ENCODE measurements at places on chromosomes 1 and 21. TPM values are rescaled to one million over a fixed set of nuclear protein-coding genes. Genes with fewer than 3 reads are reported as not detected.

NCAM2 gene
- 3.3 TPM for total RNA-seq

CLCNKA gene
- total RNA-seq, result 0.86 TPM

- DNase-seq, result no peak
Observed at GRCh38 chr1:48245106-48245505, 22.6 kb downstream of the SLC5A9 start.

DNA sequence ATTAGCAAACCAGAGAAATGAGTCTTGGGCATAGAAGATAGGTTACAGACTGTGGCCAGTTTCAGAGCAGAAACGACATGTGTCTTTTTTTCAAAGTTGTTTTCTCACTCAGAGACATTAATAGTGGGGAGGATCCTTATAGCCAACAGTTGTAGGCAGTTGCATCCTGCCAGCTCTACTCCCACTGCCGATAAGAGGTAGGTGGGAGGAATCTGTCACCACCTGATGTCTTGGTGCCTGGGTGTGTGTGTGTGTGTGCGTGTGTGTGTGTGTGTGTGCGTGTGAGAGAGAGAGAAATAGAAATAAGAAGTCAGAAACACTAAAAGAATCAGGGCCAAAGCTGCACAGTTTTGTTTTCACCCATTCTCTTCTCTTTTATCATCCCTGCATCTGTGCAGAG is 219.5 kb downstream of the ZP4 start:
- DNase-seq, result no peak

DNA sequence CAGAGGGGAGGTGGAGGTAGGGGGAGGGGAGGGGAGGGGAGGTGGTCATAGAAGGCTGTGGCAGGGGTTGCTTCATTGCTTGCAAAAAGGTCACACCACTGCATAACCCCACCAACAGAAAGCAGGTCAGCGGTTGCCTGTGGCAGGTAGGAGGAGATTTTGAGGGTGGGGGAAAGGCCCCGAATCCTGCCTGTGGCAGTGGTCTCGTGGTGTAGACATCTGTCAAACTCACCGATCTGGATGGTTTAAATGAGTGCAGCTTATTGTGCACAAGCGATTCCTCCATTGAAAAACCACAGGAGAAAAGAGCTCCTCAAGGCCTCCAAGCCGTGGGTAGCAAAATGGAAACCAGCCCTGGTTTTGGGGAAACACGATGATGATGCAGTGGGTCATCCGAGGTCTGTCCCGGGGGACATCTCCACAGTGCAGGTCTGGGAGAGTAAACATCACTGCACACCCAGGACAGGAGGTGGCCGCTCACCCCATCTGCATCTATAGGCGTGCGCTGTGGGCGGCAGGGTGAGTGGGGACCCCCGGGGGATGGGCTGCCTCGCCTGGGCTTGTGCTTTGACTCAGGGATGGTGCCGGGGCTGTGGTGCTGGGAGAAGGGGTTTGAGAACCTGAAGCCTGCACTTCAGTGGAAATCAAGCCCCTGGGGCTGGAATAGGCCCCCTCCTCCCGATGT is 112.3 kb downstream of the CRYAA start:
- DNase-seq, result peak; percentile 60

DNA sequence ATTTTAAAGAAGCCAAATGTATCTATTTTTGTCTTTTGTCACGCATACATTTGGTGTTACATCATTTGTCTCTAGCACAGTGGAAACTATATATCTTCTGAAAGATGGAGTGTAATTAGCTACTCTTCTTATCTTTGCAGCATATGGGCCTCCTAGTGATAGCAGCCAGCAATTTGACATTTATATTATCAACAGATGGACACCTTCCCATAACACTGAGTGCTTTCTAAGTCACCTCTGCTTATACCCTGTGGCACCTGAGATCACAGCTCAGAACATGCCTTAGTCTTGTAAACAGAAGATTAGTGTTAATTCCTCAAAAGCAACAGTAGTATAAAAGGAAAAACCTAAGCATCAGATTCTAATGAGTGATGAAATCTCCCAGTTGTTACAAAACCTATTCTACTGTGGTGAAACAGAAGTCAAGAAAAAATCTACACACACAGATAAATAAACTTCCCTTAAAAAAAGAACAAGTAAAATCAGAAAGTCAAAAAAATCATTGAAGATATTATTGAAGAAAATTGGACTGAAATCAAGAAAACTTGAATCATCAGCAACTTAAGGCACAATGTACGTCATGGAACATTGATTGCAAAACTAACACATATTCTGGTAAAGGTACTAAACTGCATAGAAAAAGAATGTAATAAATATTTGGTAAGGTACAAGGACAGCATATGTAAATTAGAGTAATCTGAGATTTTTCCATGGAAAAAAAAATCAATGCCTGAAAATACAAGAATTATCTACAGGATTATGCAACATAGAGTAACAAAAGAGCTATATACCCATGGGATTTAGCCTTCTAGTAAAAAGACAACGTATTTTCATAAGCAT is 61.7 kb downstream of the KCNT2 start:
- no peak for DNase-seq

SOAT1 gene
- total RNA-seq, result 7.8 TPM

DNA sequence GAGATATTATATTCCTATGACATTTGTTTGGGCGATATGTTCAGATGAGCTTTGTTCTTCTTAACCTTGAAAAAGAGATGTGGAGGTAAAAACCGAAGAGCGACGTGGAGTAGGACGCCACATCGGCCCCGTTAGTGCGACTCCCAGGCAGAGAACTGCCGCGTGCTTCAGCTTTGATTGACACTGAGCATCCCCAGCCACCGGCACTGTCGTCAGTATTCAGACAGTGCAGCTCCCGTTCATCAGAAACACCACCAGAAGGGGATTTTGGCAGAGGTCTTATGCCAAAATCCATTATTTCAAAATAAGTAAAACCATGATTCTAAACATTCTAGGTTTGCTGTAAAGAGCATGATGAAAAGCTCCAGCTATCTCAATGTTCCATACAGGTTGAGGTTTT is 66.5 kb downstream of the AGPAT3 start:
- DNase-seq, result no peak

GRCh38 chr1:228101614-228101993 is 1.5 kb downstream of the C1orf35 start:
- DNase-seq, result no peak

GRCh38 chr1:82614090-82614489 is 813.4 kb downstream of the ADGRL2 start:
- no peak for DNase-seq

DNA sequence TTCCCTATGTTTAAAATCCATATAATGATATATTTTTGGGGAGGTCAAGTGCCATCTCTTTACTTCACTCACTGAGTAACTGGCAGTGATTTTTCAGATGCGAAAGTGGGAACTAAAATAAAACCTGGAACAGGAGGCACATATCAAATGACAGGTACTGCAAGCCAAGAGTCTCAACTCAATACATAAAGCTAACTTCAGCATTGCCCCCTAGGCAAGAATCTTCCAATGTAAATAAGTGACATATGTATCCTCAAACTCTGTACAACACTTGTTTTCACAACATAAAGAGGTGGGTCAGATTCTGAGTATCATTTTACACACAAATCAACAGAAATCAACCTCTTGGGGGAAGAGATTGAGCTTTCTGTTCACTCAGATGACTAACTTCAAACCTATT is 18.1 kb downstream of the DCAF8 start:
- DNase-seq, result no peak

GRCh38 chr1:153728305-153729066 is 636 bp downstream of the INTS3 start:
- DNase-seq, result peak; percentile 36

- peak; percentile 17 for DNase-seq
Observed at GRCh38 chr21:41374177-41374712, 12.4 kb downstream of the MX2 start.
